Stimulated activated CD8-positive, alpha-beta memory T cell treated with anti-CD3 and anti-CD28 coated beads, Interleukin-4, amount 100 ng/mL, for 1 hour (primary cell): ENCODE measurements at places on chromosomes 11 and 22.

DNA sequence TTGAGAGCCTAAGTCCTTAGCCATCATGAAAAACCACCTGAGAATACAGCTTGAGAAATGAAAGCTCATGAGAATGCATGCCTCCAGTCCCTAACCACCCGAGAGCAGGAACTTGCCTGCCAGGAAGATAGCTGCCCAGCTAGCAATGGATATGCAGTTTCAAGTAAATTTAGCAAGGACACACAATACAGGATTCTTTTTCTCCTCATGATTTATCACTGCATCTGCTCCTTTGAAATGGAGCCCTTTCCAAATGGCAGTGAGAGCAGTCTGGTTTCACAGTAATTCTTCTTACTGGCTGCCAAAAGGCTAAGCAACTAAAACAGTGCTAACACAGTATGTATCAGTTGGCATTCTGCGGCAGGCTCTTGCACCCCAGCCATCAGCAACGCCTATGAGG, 109.9 kb downstream of the MICAL3 start:
- no peak for DNase-seq

- DNase-seq, result no peak
These were observed 42.6 kb downstream of the MAP6 start for GRCh38 chr11:75625991-75626888.

DNA sequence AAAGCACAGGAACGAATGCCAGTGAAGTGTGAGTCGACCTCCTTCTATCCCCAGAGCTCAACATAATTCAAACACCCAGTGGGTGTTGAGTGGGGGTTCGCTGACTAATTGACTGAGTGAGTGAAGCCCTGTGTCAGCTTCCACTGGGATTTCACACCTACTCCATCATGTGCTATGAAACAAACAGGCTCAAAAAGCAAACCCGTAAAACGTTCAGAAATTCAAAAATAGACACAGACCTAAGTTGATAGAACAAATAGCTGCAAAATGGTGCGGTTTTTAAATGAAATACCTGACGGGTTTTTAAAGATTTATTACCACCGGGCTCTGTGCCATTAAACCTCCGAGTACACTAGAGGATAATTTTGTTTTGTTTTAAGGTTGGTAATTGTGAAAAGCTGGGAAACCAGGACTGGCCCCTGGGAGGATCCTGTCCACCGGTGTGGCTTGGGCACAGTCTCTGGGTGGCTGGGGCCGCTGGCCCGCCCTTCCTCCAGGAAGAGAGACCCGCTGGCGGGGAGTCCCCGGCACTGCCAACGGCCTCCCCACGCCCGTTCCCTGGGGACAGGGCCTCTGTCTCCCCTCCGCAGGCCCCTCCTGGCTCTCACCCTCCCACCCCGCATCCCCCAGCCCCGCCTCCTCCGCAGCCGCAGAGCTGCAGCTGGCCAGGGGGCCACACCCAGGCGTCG, 13.6 kb downstream of the KCNJ5 start:
- no peak for DNase-seq

DNA sequence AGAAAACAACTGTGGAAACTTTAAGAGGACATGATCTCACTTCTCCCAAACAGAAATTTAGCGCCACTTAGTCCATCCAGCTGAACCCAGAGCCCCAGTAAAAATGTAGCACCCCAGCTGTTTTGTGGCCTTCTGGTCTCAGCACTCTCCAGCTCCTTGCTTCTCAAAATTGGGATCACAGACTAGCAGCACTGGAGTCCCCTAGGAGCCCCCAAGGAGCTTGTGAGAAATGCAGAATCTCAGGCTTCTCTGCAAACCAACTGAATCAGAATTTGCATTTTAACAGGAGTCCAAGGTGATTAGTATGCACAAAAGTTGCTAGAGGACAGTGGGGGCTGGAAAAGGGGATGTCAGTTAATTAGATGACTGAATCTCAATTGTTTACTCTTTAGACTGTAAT, 89.8 kb upstream of the FIBIN start:
- DNase-seq, result no peak

GRCh38 chr11:72001834-72002591, 3.3 kb downstream of the IL18BP start:
- DNase-seq, result no peak

DNA sequence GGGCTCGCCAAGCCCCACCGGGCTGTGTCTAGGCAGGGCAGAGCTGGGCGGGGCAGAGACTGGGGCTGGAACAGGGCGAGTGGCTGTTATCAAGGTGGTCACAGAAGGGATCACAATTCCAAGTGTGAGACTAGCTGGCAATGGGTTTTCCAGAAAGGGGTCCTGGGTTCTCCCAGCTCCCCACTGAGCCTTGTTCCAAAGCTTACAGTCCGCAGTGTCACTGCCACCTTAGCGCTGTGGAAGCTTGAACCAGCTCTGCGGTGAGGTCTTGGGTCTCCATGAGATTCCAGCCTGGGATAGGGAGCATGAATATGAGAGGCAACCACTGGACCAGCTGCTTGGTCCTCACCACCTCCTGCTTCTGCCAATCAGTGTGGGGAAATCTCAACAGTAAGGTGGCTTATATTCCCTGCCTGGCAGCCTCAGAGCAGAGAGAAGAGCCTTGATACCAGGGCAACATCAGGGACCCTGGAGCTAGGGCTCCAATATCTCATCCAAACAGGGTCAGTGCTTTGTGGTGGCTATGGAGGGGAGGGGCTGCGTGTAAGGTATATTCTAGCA, 831 bp downstream of the CD44 start:
- DNase-seq, result no peak

DNA sequence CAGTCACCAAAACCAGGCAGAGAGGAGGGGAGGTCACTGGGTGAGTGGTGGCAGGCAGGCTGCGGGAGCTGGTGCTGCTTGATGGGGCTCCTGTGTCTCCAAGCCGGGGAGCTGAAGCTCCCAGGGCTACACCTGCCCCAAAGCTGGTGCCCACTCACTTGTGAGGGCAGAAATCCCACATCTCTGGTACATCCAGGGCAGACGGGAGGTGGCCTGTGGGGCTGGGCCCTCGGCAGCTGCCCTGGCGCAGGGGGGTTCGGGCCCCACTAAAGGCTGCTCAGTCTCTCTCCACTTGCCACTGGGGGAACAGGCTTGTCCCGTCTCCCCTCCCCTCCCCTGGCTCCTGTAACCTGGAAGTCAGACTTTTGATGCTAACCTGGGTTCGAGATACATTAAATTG, 55.6 kb upstream of the PPARA start:
- no peak for DNase-seq

- no peak for DNase-seq
These were observed 10.0 kb downstream of the MEI1 start for GRCh38 chr22:41709341-41709740.

DNA sequence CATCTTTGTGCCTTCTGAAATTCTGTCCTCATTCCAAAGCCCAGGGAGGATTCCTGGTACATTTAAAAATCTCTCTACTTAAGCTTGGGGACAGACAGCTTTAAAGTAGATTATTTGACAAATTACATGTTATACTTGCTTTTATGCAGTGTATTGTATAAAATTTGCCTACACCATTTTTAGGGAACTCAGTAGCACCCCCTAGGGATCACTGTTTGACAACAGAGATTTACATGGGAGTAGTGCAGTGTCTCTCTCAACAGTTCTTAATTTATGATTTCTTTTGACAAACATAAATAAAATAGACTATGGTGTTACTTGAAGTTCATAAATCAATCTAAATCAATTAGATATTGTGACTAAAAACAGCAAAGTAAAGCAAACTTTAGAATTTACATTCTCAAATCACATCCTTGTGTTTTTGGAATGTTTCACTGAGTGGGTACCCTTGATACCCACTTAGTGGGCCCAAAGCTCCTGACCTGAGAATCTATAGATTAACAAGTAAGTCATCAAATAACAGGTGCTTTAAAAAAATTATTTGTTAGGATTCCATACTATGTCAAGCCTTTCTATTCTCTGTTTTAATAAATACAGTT, 428.8 kb downstream of the DYNC2H1 start:
- DNase-seq, result no peak

GRCh38 chr11:89436071-89436470, 55.1 kb downstream of the NOX4 start:
- DNase-seq, result no peak

DNA sequence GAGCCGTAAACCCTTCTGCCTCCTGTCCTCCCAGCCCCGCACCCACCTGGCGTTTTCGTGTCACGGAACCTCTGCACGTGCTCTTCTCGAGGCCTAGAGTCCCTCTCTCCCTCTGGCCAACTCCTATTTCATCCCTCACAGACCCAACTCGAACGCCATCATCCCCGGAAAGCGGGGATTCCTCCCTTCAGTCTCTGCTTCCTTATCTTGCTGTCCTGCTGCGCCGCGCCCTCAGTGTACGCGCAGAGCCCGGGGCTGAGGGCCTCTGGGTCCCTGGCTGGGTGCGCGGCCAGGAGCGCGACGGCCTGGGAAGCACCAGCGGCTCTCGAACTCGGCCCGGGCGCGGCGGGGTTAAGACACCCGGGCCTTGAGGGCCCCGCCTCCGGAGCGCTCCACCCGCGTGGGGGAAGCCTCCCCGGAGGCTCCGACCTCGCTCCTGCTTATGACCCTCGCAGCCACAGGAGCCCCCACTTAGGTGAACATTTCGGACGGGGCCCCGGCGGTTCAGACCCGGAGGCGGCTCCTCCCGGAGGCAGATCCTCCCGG, 398 bp upstream of the ATG16L2 start:
- DNase-seq, result peak; percentile 74

DNA sequence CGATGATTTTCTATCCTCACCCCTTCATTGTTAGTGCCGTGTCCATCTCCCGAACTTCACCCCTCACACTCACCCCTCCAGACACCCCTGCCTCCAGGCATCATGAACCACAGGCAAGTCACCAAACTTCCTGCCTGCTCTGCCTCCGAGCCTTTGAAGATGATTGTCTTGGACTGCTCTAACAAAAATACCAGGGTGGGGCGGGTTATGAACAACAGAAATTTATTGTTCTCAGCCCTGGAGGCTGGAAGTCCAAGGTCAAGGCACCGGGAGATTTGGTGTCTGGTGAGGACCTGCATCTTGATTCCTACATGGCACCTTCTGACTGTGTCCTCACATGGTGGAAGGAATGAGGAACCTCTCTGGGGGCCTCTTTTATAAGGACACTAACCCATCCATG, 1508.3 kb downstream of the TBC1D22A start:
- no peak for DNase-seq

- DNase-seq, result no peak
These were observed 3.8 kb upstream of the SCGB1D1 start for GRCh38 chr11:62186195-62186594.

DNA sequence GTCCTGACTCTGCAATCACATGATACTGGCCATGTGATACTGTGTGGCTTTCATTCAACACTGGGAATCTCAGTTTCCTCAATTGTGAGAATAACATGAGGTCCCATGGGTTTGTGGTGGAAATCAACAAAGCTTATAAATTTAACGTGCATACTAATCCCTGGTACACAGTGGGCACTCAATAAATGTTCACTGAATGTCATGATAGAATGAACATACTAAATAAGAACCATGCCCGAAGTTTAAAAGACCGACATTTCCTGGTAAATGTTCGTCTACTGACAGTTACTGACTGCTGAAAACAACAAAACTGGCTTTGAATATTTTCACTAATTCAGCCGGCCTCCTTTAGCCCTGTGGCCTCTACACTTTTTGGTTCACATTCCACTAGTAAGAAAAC, 62.3 kb upstream of the CCT8L2 start:
- DNase-seq, result no peak

- DNase-seq, result no peak
These were observed 115.8 kb downstream of the NXPE2 start for GRCh38 chr11:114794048-114794684.

DNA sequence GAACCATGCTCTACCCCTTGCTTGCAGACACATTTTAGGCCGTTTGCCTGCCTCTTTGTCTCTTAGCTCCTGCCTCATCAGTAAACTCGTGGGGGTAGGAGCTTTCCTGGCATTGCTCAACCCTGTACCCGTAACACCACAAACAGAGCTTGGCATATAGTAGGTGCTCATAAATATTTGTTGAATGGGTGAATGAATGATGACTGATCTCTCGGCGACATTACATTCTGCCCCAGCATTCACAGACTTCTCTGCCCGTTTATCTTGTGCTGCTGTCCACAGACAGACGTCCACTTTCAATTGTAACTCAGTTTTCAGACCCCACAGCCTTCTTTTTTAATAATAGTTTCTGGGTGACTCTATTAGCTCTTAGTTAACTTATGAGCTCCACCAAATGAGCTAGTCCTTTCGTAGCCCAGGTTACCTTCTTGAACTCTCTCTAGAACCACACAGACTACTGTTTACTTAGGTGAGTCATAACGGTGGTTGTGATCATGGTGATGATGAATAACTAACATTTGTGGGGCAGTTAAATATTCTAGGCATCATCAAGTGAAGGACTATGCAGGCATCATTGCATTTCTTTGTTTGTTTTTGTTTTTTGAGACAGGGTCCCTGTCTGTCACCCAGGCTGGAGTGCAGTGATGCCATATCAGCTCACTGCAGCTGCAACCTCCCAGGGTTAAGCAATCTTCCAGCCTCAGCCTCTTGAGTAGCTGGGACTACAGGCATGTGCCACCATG, 188.4 kb downstream of the ADAMTS15 start:
- no peak for DNase-seq

DNA sequence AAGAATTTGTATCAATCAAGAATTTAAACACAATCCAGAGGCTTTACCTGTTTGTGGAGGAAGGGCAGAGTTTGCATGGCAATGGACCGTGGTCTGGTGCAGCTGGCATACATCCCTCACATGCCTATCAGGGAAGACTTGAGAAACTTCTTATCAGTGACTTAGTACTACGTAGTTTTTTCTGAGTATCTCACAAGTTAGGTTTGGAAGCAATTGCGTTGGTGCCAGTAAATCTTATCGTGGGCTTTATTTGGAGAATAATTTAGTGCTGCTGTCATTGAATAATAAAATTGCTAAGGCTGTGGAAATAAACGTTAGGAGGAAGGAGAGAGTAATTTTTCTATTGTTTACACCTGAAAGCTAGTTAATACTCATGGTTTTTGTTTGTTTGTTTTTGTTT, 72.3 kb downstream of the PRMT3 start:
- DNase-seq, result no peak

- no peak for DNase-seq
These were observed 43.1 kb downstream of the SVIP start for GRCh38 chr11:22786475-22786874.

DNA sequence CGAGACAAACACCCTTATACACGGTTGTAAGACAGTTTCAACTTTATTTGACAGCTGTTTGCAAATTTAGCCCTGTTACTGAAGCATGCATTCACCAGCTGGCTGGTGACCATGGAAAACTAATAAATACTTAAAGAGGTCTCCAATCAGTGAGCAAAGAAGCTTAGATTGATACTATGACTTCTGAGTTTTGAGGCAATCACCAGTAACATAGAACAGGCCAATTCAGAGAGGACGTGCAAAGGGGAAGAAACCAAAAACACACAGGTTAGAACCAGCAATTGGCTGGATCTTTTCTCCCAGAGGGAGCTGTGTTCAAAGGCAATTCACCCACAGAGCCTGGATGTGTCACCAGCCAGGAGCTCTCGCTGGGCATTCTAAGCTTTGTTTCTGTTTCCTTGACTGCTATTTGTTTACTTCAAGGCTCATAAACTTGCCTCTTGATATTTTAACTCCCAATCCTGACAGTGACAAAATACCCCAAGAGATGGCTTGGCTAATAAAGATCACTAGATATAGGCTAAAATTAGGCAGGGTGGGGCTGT, 113.6 kb upstream of the MTMR2 start:
- DNase-seq, result no peak

- DNase-seq, result no peak
These were observed 23.0 kb upstream of the GDPD4 start for GRCh38 chr11:77324508-77324907.

- DNase-seq, result no peak
These were observed 672.5 kb downstream of the BRD1 start for GRCh38 chr22:49155039-49155769.

- no peak for DNase-seq
These were observed 6.8 kb downstream of the SELENOO start for GRCh38 chr22:50207383-50208140.
